ENCODE measurements at places on chromosomes 16 and 17.

DNA sequence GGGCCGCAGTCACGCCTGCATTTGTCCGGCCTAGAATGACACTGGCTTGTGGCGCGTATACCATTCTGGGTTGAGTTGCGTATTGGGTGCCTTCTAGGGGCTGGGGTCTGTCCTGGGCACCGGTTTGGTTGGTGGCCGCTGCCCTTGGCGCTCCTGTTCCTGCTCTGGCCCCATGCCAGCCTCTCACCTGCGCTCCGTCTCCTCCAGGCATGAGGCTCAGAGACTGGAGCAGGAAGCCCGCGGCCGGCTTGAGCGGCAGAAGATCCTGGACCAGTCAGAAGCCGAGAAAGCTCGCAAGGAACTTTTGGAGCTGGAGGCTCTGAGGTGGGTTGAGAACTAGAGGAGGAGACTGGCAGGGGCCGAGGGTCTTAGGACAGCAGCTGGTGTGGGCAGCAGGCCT is 17.4 kb downstream of the CDIPT start:
- DNase-seq: no peak

- DNase-seq: no peak
These were observed 4.7 kb downstream of the PDE6G start for GRCh38 chr17:81651692-81652091.

DNA sequence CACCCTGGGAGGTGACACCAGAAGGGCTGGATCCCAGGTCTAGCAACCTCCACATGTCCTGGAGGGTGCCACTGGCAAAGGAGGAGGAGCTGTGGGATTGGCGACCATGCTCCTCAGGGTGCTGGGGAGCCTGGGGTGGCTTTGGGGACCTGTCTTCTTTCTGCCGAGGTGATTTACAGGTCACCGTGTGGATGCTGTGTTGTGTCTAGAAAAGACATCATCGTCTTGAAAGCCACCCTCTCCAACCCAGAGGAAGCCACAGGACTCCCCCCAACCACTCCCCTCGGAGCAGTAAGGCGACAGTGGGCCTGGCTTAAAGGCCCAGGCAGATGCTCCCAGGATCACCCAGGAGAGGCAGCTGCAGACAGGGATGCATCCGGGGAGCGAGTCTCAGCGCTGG is 29.7 kb upstream of the FASN start:
- DNase-seq: no peak

DNA sequence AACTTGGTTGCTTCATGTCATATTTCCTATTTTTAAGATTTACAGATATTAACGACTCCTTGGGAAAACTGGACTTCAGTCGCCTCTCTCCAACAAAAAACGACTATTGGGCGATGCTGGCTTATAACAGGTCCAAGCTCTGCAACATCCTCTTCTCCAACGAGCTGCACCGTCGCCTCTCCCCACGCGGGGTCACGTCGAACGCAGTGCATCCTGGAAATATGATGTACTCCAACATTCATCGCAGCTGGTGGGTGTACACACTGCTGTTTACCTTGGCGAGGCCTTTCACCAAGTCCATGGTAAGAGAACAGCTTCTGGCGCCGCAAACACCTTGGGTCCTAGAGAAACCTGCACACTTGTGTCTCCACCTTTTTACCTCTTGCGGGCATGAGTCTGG is 333.0 kb downstream of the WWOX start:
- DNase-seq: no peak

GRCh38 chr16:20906341-20907255 is 6.0 kb downstream of the LYRM1 start:
- DNase-seq: no peak

DNA sequence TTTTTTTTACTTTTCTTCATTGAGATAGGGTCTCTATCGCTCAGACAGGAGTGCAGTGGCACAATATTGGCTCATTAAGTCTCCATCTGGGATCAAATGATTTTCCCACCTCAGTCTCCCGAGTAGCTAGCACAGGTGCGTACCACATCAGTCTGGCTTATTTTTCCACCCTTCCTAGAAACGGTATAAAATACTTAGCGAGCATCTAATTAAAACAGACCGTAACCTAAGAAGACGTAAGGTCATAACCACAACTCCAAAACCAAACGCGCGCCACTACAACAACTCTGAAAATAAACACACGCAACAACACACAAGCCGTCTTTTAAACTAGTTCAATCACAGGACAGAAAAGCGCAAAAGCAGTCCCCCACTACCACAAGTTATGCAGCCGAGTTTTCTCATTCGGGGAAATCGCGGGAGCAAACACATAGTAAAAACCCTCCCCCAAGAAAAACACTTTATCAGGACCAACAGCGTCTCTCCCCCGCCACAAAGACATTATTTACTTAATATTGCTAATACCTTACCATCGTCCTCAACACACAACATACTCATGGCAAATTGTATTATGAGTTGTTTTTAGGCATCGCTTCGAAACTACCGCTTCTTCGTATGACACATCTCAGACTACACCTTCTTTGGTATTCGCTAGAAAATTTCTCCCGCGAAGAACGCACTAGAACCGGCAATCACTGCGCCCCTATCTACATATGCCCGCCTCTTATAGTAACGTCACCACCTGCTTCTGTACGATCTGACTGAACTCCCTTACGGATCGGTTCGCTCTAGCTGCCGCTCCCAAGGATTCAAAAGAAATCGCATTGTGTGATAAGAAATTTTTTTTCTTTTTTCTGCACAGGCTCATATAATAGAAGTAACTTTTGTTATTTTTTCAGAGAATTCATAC is 32.8 kb downstream of the TEX14 start:
- no peak for DNase-seq

DNA sequence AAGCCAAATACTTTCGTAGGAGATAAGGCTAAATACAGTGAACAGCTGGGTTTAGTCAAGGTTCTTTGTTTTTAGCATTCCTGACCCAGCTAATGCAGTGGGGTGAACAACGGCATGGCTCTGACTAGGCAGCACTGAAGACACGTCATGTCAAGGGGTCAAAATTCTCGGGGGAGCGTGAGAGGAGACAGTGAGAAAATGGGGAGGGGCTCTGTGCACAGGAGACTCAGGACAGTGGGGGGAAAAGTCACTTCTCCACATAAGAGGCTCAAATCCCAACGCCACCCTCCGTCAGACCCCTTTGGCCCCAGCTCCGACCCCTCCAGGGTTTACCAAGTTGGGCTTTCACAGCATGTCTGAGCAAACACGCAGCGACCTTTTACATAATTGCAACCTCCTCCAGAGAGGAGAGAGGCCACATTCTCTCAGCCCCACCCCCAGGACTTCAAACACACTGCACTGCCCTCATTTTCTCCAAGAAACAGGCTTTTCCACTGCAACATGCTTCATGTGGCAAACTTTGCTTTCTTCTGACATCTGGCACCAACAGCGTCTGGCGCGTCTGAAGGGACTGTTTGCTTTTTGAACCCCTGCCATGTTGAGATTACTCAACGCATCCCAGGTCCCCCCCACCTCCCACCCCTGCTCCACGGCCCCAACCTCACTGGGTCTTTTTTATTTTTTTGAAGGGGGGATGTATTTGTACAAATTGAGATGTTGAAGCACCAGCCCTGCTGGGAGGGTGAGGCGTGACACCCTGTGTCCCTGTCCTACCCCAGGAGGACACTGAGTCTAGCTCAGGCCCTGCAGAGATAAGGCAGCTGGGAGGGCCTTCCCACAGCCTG is 30.0 kb downstream of the AXIN2 start:
- no peak for DNase-seq
